NCI-H187 (cell line): ENCODE measurements at places on chromosomes 4 and X.

DNA sequence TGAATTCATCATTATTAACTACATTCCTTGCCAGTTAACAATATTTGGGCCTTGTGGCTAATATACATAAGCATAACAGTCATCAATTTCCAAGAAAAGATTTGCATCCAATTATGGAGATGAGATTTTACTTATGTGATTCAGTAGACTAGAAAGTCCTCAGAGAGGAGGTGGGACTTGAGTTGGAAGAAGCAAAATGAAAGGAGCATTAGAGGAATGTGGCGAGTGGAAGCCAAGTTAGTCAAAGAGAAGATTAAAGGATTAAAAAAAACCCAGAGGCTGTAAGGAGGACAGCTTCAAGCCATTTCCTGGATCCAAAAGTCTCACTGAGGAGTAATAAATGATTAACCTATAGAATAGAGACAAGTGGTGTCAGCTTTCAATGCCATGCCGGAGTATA lies 1099.4 kb upstream of the IGFBP7 start:
- DNase-seq = no peak

DNA sequence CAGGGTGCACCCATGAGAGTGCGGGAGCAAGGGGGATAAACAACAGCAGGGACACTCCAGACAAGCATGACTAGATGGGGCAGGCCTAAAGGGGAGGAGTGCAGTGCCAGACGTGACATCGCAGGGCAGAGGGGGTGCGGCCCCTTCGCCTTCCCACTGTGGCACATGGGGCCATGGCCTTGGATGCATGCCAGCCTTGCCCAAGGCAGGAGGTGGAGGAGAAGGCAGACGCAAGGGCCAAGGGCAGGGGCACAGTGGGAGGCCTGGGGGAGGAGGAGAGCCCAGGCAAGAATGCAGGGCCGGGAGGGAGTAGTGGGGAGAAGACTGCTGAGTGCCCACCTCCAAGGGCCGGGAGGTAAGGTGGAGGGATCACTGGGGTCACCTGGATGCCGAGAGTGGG lies 21.6 kb downstream of the PNMA6E start:
- DNase-seq = no peak

DNA sequence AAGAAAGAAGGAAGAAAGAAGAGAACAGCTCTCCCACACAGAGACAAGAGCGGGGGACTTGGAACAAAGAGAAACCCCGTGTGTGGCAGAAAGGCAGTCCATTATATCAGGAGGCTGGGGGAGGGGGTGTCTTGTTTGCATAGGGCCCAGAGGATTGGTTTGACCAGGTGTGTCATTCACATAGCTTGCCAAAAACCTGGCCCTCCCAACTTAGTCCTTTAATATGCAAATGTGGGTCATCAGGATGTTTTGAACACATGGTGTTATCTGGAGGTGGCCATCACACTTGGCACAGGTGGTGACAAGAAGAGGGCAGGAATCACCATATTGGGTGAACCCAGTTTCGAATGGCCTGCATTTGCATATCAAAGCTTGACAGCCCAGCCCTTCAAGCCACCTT lies 111.7 kb downstream of the LINC00632 start:
- DNase-seq = no peak

DNA sequence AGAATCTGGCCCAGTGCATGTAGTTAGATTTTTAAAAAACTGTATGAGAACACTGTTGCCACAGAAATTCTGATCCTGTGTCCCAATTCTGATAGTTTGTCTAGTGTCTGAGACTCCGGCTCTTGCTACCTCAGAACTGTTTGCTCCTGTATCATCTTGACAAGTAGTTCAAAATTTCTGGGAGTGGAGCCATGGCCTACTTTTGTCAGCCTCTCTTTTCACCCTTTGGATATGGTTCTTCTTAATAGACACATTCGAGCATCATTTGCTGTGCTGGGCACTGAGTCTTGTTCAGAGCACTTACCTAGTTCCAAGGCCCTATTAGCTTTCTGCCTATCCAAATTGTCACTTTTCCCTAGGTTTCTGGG lies 46.9 kb downstream of the ATP10D start:
- DNase-seq = no peak

- no peak for DNase-seq
Measured at GRCh38 chr4:40699648-40700047, 50.1 kb upstream of the NSUN7 start.

GRCh38 chr4:185165605-185166063 lies 22.6 kb downstream of the SLC25A4 start:
- DNase-seq = no peak

- peak; percentile 23 for DNase-seq
Measured at GRCh38 chr4:24470666-24471485, 113.5 kb downstream of the DHX15 start.

- DNase-seq = no peak
Measured at GRCh38 chr4:183445097-183445428, 627 bp downstream of the CDKN2AIP start.

DNA sequence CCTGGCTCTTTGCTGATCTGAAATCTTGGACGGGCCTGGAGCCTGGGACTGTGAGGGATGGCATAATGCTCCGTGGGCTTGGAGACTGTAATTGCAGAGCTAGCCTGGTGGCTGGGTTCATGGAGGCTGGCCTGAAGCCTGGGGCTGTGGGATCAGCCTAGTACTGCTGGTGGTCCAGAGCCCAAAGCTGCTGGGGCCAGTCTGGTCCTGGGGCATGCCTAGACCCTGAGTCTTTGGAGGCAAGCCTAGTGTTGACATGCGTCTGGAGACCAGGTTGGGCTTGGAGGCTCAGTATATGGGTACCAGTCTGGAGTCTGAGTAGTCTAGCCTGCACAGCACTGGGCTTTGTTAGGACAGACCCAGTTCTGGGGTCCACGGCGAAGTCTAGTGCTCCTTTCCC lies 172.0 kb upstream of the ZC4H2 start:
- DNase-seq = no peak

- no peak for DNase-seq
Measured at GRCh38 chr4:2359591-2360395, 58.7 kb downstream of the ZFYVE28 start.

DNA sequence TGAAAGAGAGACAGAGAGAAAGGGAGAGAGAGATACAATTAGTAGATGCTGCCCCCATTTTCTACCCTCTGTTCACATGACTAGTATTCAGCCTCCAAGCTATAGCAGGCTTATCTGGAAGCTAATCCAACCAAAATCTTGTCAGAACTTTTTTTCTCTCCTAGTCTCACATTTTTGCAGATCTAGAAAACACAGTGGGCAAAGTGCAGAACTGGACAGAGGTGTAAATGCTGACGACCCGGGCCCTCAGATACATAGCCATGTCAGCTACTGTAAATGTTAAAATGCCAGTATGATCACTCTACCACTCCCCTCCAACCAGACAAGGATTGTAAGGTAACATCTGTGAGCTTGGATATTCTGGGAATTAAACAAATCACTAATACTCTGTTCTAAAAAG lies 34.3 kb downstream of the GPC3 start:
- DNase-seq = no peak

DNA sequence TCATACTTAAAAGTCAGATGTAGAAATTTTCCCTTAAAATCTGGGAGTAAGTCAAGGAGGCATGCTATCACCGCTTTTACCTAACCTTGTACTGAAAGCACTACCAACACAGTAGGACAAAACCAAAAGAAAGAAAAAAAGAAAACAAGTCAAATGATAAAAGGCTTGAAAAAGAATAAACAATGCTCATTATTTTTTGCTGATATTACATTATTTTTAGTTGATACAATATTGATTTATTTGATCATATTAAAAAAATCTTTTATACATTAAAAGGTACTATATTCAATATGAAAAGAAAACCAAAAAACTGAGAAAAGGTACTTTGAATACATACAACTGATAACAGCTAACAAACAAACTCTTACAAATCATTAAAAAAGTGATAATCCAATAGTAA lies 164.3 kb downstream of the FAM13A start:
- no peak for DNase-seq

- no peak for DNase-seq
Measured at GRCh38 chr4:123342498-123342897, 54.1 kb upstream of the SPRY1 start.

- DNase-seq = no peak
Measured at GRCh38 chrX:8341814-8342590, 122.6 kb upstream of the VCX3B start.

GRCh38 chrX:153317996-153318722 lies 3.4 kb downstream of the PNMA6F start:
- DNase-seq = no peak

DNA sequence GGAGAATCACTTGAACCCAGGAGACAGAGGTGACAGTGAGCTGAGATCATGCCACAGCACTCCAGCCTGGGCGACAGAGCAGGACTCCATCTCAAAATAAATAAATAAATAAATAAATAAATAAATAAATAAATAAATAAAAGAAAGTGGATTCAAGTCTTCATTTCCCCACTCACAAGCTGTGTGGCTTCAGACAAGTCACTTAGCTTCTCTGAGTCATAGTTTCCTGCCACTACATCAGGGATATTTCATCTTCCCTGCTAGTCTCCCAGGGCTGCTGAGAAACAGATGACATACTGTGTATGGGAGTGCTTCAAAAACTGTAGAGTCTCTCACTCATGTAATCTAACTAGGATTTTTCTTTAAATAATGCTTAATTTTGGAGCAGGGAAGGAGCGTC lies 37.2 kb downstream of the TBC1D9 start:
- DNase-seq = no peak

DNA sequence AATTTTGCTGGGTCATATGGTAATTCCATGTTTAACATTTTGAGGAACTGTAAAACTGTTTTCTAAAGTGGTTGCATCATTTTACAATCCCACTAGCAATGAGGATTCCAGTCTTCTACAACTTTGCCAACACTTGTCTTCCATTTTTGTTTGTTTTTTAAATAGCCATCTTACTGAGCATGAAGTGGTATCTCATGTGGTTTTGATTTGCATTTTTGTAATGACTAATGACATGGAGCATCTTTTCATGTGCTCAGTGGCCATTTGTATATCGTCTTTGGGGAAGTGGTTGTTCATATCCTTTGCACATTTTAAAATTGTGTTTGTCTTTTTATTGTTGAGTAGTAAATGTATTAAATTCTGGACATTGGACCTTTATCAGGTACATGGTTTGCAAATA lies 94.7 kb downstream of the TMEM131L start:
- DNase-seq = no peak

DNA sequence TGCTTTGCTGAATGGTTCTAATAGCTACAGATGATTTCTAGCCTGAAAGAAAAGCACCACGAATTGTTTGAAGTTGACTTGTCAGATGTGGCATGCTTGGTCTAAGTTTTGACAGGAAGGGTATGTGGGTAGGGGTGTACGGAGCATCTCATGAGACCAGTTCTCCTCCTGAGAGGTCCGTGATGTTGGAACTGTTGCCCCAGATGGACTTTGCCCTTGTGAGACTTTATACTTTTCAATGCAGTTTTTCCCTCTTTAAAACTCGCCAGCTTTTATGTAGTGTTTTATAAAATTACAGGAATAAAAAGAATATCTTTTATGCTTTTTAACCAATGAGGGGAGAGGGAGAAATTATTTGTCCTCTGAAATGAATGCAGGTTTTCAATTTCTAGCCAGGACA lies 16.6 kb upstream of the XG start:
- no peak for DNase-seq

- DNase-seq = no peak
Measured at GRCh38 chr4:111494471-111494870, 650.8 kb upstream of the FAM241A start.

GRCh38 chr4:55884851-55885219 lies 31.4 kb downstream of the EXOC1 start:
- DNase-seq = no peak

DNA sequence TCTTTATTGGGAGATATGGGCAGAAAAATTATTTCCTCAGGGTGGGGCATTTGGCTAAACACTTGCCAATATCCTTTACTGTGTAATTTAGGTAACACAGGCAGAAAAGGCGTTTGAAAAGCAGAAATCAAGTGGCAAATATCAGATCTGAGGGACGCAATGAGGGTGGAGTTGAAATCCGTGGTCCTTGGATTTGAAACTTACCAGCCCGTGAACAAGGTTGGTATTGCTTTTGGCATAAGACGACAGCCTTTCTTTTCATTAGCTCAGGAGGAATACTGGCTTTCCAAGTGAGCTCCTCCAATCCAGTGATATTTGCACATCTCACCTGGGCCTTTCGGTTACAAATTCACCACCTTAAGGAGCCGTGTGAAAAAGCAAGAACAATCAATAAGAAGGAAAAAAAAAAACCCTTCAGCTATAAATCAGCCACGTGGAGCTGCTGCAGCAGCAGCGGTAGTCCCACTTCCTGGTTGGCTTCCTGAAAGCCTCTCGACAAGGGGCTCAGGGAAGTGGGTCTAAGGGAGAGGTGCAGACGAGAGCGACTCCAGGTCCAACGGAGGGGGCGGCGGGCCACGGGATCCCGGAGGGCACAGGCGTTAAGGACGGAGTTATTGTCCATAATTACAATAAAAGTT lies 734 bp upstream of the GALNT7 start:
- DNase-seq = peak; percentile 66

DNA sequence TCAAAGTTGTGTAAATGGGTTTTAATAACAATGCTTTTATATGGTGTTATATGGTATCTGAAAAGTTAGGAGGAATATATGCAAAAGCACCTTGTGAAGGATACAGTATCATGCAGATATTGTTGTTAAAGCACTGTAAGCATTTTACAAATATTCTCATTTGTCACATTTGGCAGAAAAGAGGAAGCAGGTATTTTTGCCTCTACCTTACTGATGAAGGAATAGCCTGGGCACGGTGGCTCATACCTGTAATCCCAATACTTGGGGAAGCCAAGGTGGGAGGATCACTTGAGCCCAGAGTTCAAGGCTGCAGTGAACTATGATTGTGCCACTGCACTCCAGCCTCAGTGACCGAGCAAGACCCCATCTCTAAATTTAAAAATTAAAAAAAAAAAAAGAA lies 12.2 kb upstream of the GDPD2 start:
- DNase-seq = no peak

DNA sequence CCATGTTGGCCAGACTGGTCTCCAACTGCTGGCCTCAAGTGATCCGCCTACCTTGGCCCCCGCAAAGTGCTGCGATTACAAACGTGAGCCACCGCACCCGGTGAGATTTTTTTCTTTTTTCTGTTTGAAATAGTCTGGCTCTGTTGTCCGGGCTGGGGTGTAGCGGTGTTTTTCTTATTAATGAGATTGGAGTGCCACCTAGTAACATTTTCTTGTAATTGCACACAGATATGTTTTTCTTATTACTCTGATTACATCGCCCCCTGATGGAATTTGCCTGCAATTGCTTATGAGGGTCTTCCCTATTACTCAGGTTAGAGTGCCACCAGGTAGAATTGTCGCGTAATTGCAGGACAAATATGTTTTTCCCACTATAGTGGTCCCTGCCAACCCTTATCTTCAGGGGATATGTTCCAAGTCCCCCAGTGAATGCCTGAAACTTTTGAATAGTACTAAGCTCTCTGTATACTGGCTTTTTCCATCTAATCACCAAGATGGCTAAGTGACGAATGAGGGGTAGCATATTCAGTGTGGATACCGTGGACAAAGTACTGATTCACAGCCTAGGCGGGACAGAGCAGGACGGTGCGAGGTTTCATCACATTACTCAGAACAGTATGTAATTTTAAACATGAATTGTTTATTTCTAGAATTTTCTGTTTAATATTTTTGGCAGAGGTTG lies 8.6 kb upstream of the PDHA1 start:
- DNase-seq = peak; percentile 46

- DNase-seq = no peak
Measured at GRCh38 chr4:78618436-78618835, 66.9 kb downstream of the ANXA3 start.
